ENCODE measurements at places on chromosomes 16 and 17.

DNA sequence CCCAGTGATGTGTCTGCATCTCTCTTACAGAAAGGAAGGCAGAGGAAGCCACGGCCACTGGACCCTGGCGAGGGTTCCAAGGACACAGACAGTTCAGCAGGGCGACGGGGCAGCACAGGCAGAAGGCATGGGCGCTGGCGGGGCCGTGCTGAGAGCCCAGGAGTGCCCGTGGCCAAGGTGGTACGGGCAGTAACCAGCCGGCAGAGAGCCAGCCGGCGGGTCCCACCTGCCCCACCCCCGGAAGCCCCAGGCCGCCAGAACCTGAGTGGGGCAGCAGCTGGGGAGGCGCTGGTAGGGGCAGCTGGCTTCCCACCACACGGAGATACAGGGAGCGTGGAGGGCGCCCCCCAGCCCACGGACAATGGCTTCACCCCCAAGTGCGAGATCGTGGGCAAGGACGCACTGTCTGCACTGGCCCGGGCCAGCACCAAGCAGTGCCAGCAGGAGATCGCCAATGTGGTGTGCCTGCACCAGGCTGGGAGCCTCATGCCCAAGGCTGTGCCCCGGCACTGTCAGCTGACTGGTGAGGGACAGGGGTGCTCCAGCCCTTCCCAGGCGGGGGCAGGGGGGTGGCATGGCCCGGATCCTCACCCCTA lies 7.8 kb downstream of the XYLT2 start:
- no peak for DNase-seq

DNA sequence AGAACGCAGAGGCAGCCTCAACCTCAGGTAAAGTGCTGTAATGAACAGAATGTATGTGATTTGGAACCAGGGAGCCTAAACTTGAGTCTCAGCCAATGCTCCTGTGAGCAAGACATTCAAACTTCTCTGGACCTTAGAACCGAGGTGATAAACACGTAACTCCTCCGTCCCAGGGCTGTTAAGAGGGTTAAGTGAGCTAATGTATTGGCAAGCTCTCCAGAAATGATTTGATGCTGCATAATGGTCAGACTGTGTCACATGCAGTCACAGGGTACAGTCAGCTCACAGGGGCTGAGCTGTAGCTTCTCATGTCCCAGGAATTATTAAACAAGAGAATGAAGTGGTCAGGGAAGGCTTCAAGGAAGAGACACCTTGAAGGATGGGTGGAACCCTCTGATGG lies 10.0 kb upstream of the SLC4A1 start:
- DNase-seq: no peak

GRCh38 chr17:6695051-6695450 lies 18.1 kb downstream of the SLC13A5 start:
- no peak for DNase-seq

DNA sequence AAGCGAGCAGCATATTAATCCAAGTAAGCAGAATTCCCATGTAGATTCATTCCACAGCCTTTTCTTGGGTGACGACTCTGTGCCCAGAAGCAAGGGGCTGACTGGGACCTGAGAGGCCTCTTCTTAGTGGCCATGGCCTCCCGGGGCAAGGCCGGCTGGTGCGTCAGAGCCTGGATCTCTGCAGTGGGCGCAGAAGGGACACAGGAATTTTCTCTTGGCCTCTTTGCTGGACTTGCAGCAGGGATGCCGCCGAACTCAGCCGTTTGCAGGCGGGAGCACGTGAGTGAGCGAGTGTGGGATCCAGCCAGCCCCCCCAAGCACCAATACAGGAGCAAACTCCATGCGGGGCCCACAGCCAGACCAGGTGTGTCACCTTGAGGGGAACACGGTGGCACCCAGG lies 151.8 kb downstream of the RPTOR start:
- no peak for DNase-seq

- no peak for DNase-seq
Measured at GRCh38 chr17:81483862-81484194, 28.8 kb downstream of the ACTG1 start.

DNA sequence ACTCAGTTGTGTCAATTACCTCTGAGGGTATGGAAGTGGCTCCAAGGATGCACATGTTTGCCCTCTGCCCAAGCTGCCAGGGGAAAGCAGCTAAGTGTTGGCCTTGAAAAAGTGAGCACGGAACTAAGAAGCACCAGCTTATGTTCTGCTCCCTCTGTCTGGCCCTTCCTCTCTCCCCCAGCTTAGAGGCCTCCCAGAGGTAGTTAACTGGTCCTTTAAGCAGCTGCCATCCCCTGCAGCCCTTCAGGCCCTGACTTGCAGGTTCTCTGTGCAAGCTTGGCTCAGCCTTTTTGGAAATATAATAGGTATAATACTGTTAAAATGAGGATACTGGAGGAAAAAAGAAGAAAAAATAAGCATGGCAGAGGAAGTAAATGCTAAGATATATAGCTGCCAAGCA lies 7.0 kb upstream of the UBE2Z start:
- no peak for DNase-seq

GRCh38 chr16:78464833-78465232 lies 365.4 kb downstream of the WWOX start:
- no peak for DNase-seq

DNA sequence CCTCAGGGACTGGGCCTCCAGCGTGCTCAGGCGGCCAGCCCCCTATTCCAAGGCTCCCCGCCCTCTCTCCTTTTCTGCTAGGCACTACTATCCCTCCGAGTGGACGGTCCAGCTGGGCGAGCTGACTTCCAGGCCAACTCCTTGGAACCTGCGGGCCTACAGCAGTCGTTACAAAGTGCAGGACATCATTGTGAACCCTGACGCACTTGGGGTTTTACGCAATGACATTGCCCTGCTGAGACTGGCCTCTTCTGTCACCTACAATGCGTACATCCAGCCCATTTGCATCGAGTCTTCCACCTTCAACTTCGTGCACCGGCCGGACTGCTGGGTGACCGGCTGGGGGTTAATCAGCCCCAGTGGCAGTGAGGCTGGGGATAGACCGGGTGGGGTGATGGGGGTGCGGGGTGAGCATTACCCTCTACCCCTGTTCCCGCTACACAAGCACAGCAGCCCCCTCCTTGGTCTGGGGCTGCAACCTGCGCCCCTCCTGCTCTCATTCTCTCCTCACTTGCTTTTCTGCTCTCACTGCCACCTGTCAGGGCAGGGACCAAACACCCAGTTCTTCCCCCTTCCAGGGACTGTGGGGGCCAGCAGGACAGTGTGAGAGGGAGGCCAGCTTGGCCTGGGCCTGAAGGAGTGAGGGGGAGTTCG lies 1.1 kb downstream of the PRSS41 start:
- no peak for DNase-seq

DNA sequence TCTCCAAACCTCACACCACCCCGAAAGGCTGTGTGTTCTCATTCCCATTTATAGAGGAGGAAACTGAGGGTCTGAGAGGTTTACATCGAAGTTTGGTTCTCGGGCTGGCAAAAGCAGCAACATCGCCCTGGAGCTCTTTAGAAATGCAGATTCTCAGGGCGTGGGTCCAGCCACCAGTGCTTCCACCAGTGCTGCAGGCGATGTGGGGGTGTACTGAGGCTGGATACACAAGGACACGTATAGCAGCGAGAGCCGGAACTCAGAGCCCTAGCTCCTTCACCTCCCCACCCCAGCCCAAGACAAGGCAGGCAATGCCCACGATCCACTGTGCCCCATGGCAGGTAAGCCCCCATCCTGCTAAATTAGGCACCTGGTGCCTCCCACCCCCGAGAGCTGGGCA lies 5.9 kb downstream of the GPRC5B start:
- DNase-seq: no peak

DNA sequence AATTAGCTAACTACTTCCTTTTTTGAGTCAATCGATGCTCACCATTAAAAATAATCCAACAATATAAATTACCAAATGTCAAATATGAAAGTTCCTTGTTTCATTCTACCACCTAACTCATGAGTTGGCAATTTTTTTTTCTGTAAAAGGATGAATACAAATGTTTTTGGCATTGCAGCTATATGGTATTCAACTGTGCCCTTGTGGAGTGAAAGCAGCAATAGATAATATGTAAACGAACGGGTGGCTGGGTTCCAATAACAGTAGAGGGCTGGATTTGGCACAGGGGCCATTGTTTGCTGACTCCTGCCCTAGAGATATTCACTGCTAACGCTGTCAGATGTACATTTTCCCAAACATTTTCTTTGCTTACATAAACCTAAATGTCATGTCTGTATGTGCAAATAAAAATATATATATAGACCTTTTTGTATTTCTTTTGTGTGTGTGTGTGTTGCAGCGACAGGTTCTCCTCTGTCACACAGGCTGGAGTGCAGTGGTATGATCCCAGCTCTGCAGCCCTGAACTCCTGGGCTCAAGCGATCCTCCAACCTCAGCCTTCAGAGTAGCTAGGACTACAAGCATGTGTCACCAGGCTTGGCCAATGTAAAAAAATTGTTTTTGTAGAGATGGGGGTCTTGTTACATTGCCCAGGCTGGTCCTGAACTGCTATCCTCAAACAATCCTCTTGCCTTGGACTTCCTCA lies 73.9 kb downstream of the RPGRIP1L start:
- DNase-seq: no peak

- no peak for DNase-seq
Measured at GRCh38 chr17:73201215-73202069, 8.6 kb downstream of the COG1 start.

DNA sequence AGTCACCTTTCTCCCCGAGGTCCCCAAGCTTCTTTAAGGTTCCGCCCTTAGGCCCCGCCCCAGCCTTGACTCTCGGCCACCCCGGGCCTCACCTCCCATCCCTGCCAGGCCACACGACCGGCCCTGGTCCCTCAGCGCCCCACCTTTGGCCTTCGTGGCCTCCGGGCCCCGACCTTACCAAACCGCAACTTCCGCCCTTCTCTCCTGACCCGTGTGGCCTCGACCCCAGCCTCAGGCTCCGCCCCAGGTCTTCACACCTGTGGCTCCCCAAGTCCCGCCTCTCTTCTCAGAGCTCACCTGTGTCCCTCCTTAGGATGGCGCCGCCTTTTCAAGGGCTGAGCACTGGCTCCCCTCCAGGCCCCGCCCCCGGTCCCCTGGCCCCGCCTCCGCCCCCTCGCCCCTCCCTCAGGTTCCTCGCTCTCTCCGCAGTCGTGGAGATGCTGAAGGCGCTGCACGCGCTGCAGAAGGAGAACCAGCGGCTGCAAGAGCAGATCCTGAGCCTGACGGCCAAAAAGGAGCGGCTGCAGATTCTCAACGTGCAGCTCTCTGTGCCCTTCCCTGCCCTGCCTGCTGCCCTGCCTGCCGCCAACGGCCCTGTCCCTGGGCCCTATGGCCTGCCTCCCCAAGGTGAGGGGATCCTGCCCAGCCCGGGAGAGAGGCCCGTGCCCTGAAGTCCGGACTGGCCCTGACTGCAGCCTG lies 10.0 kb upstream of the CISD3 start:
- DNase-seq: no peak

GRCh38 chr16:50816901-50817555 lies 75.1 kb downstream of the CYLD start:
- DNase-seq: no peak

DNA sequence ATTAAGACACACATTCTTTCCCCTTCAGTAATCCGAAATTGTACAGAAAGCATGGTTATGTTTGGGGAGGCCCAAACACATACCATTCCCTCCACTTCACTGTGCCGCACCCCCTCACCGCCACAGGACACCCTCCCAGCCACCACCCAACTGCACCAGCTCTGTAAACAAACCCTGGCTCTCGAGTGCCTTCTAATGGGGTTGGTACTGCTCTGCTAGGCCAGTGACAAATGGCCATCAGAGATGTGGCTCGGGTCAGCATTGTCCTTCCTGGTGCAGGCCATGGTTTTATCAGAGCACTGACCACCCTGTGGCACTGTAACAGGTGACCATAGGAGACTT lies 24.0 kb upstream of the SREBF1 start:
- no peak for DNase-seq

DNA sequence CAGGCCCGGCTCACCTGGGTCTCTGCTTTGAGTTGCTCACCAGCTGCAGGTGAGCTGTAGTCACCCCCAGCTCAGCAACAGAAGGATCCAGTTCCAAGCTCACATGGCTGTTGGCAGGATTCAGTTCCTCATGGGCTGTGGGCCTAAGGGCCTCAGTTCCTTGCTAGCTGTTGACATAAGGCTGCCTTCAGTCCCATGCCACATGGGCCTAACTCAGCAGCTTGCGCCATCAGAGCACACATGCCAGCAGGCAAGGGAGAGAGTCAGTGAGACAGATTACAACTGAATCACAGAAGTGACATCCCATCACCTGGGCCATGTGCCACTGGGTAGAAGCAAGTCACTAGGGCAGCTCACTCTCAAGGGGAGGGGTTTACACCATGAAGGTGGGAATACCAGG lies 24.7 kb downstream of the PSMD7 start:
- DNase-seq: no peak

GRCh38 chr16:31475946-31476302 lies 4.0 kb downstream of the TGFB1I1 start:
- DNase-seq: no peak

- no peak for DNase-seq
Measured at GRCh38 chr16:53417011-53417410, 17.3 kb upstream of the RBL2 start.

- no peak for DNase-seq
Measured at GRCh38 chr17:73814075-73814474, 169.8 kb upstream of the SDK2 start.

GRCh38 chr16:71453036-71453435 lies 9.0 kb downstream of the ZNF23 start:
- DNase-seq: no peak

DNA sequence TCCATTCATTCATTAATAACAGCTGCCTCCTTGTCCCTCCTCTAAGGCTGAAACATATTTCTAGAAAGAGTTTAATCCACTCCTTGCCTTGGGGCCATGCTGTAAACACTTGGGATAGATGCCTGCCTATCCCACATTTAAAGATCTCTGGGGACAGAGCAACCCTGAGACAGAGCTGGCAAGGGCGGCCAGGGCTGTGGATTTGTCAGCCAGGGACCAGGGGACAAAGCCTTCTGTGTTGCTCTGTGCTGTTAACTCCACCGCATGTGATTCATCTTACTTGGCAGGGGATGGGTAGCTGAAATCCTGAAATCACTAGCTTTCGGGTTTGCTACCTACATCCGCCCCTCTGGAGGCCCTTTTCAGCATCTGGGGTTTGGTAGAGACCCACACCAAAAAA lies 392.9 kb downstream of the SLC39A11 start:
- no peak for DNase-seq

DNA sequence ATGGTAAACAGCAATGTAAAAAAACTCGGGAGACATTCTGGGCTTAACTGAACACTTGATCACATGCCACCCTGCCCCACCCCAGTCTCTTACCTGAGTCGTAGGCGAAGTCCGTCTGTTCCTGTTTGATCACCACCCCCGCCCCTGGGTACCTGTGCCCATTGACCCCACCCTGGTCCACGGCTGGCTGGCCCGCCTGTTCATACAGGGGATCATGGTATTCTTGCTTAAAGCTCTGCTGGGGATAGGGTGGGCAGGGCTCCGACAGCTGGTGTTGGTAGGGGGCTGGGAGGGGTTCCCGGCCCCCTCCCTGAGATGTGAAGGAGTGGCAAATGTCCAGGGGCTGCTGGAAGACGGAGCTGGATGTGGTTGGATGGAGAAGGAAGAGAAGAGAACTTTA lies 13.6 kb downstream of the ETV4 start:
- no peak for DNase-seq
